ENCODE measurements at places on chromosomes 2 and 18.

GRCh38 chr2:225668606-225669266 is 269.2 kb downstream of the NYAP2 start:
- no peak for DNase-seq

GRCh38 chr2:41832218-41832617 is 215.6 kb upstream of the PKDCC start:
- no peak for DNase-seq

DNA sequence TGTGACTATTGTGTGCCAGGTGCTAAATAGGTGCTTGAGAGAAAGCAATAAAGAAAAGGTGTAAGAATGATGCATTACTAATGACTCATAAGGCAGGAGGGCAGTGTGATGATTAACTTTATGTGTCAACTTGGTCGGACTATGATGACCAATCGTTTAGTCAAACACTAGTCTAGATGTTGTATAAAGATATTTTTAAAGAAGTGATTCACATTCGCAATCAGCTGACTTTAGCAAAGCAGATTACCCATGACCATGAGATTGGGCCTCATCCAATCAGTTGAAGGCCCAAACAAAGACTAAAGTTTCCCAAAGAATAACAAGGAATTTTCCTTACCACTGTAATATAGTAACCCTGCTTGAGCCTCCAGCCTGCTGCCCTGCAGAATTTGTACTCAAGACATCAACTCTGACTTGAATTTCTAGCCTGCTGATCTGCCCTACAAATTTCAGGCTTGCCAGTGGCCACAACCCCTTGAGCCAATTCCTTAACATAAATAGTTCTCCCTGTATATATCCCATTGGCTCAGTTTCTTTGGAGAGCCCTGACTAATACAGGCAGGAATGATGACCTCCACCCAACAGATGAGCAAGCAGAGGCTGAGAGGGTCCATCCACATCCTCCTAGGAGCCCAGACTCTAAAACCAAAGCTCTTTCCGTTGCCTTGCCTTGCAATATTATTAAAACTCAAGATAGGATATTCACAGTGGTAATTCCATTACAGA is 132.6 kb downstream of the ACTR3 start:
- DNase-seq = no peak

DNA sequence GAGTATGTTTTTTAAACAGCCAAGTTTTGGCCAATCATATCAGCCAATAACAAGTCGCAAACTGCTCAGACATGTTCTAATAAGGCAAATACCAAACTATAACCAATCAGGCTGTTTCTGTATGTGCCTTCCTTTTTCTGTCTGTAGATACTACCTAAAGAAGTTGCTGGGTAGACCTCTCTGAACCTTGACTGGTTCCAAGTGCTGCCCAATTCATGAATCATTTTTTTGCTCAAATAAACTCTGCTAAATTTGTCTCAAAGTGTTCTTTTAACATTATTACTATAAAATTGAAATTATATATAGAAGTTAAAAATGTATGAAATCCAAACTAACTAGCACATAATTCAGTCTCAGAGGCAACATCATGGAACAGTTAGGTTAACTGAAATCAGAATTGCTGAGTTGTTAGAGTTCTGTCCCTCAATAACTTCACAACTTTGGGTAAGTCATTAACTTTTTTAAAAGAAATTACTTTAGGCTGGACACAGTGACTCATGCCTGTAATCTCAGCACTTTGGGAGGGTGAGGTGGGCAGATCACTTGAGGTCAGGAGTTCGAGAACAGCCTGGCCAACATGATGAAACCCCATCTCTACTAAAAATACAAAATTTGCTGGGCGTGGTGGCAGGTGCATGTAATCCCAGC is 4.9 kb upstream of the TTC21B start:
- no peak for DNase-seq

DNA sequence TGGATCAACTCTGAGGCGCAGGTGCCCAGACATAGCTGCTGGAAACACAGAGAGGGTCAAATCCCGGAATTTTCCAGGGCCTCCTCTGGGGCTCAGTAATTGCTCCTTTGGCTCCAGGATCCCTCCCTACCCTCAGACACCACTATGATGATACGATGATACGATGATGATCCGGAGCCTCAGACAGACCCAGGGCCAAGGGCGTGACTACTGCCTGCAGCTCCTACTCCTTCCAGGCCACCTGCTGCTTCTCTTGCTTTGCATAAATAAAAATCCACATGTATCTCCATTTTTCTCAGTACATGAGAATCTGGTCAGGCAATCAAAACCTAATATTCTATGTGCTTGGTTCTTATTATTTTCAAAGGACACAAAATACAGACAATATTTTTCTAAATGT is 33.7 kb downstream of the MRPL35 start:
- DNase-seq = no peak

DNA sequence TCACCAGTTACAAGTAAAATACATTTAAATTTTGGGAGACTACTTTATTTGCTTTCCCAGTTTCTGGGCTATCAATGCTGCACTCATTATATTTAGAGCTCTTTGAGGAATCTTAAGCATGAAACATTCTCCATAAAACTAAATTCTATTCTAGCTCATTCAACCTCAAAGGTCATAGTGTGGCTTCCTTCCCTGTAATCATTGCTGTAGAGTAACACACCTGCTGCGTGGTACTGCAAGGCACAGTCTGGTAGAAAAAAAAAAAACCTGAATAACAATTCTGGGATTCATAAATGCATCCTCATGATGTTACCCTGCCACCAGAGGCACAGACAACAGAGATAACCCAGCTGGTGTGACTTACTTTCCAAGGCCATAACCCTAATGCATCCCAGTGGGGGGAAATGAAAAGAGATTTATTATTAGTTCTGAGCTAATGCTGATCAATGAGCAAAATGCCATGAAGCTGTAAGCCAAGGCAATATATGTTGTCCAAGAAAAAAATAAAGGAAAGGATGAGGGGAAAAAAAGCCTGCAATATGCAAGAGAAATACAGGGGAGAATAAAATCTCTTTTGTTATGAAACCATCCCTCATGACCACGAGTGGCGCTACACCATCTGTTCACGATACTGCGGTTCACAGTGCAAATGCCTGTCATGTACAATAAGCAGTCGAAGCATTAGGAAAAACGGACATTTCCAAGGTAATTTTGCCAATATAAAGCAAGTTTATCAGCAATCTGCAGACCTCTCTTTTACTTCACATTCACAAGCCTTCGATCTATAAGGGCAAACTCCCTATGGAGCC is 1481.6 kb upstream of the PIK3C3 start:
- DNase-seq = no peak

DNA sequence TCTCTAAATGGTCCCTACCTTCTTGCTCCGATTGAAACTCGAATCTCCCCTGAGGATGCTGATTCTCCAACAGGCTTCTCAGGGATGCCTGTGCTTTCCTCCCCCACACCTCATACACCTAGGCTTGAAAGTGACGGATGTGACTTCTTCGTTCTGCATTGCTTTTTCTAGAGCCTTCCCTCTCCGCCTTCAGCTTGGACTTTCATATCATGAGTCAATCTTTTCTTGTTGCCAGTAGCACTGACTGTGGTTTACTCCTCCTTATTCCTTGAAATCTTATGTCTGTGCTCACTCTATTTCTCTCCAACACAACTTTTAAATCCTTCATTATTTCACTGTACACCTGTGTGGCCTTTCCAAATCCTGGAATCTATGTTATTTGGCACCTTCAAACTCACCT is 451.4 kb downstream of the TMX3 start:
- no peak for DNase-seq

- no peak for DNase-seq
Measured at GRCh38 chr2:8659092-8659734, 22.6 kb upstream of the ID2 start.

DNA sequence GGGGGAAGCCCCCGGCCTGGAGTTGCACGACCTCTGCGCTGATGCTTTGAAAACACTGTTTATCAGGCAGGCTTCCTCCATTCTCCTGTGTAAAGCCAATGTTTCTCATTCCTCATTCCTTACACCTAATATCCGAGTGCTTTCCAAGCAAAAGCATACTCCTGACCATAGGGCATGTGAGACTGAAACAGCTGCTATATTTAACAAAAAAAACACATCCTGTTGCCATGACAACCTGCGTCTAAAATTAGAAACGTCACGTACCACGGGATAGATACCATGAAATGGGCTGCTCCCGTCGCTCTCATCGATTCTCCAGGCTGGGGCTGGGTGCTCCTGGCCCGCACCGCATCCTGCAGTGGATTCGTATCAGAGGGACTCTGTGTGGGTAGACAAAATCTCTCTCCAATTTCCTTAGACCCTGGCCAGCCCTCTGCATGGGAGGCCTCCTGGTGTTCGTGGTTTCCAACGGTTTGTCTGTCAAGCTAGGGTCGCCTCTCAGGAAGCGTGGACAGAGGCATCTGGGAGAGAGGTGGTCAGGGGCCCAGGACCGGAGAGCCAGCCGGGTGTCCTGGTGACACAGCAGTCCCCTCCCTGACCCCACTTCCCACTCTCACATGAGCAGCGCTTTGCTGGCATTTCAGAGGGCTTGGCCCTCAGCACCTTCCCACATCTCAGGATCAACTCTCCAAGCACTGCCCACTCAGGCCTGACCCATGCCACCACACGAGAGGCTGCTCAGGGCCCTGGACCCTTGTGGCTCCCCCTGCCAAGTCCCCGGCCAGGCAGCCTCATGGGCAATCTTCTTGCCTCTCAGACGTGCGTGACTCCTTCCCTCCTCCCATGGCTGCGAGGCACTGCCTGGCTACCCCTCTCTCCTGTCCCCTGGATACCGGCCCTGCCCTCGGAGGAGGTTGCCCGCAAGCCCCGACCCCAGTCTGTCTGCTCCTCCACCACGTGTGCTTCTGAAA is 268.1 kb downstream of the NDUFA10 start:
- no peak for DNase-seq

DNA sequence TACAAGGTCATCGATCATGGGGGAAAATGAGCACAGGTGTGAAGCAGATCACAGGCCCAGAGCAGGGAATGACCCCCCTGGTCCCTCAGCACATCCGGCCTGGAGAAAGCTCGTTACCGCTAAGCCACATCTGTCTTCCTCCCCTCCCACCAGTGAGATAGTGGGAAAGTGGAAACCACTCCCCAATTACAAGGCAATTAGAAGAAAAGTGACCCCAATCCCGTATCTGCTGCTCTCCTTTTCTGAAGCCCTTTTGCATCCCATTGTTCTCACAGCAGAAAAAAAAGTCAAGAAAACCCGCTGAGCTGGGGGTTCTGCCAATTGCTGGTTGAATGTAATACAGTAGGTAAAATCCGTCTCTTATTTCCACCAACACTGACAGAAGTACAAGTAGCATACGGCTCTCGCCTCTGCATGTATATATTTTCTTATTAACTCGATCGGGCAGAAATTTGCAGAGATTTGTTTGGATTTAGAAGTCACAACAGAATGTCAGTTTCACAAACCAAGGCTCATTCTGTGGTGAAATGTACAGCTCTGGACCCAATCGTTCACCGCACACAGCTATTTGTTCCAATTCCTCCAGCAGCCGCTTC is 287.0 kb downstream of the TCF4 start:
- no peak for DNase-seq

- DNase-seq = peak; percentile 85
Measured at GRCh38 chr2:99489761-99490622, at the start of gene REV1. Gene REV1 (minus strand): TSS chr2:99490017. CDS start chr2:99464975, 25,042 bp downstream.

- DNase-seq = no peak
Measured at GRCh38 chr2:46492301-46492700, 12.9 kb downstream of the TMEM247 start.

DNA sequence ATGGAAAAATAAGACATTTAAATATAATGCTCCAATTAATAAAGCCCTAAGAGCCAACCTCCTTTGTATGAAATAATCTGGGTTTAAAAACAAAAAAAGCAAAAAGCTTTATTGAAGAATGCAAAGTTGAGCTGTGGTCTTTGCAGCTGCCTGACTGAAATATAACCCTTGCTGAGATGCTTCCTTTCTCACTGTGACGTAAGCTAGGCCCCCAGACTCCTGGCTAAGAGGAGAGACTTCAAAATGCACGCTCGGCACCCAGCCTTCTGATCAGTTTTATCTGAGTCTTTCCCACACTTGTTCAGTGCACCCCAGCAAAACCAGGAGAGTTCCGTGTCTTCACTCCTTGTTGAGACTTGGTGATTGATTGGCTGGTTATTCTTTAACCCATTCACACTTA is 115.3 kb downstream of the BCL11A start:
- no peak for DNase-seq

- no peak for DNase-seq
Measured at GRCh38 chr18:10002280-10002679, 88.5 kb downstream of the VAPA start.

DNA sequence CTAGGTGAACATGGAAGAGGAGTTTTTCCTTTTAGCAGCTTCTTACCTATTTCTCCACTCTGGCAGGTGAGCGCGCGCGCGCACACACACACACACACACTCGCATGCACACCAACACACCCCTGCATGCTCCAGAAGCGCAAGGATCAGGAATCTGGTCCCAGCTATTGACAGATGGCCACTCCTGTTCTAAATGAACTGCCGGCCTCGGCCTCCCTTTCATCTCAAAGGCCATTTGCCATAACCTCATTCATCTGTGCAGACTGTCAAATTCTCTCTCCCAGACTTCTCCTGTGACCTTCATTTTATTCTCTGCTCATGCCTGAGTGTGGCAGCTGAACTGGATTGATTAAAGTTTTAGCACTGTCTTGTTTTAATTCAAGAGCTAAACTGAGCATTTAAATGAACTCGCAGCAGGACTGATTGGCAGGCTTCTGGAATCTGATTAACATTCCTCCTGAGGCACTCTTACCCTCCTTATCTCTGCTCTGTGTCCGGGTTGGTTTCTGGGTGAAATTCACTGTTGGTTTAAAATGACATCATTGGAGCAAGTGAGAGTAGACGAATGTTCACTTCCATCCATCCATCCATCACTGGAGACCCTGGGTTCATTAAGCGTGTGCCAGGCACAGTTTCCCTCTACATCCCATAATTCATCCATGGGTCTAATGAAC is 58.8 kb downstream of the FECH start:
- no peak for DNase-seq

- no peak for DNase-seq
Measured at GRCh38 chr18:26134107-26134506, 438 bp downstream of the PSMA8 start.

DNA sequence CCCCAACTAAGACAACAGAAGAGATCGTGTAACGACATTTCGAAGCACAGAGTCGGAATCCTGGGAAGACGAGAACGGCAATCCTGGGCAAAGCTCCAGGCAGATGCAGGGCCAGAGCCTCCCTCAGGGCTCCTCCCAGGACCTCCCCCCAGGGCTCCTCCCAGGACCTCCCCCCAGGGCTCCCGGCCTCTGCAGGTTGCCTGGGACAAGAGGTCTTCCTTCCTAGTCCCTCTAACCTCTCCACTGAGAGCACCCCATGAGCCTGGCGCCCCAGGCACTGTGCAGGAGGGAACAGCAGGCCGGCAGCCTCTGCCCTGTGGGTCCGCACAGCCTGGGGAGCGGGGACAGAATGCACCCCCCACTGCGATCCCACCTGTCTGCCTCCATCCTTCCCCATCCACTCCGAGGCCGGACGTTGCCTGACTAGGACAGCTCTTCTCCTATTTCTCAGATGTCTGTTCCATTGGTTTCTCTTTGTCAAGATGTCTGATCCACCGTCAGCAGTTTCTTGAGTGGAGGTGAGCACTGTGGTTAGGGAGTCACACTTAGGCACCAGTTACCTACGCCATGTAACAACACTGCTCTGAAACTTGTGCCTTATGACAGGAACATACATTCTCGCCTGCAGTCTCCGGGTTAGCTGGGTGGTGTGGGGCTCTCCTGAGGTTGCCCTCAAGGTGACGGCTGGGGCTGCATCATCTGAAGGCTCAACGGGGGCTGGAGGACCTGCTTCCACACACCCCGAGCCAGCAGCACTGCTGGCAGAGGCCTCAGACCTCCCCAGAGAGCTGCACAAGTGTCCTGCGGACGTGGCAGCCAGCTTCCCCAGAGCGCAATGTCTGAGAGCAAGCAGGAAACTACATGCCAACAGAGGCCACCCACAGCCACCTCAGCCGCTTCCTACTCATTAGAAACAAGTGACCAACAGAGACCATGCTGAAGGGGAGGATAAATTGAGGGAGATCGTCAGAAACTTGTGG is 28.9 kb downstream of the ADI1 start:
- no peak for DNase-seq

All from stimulated activated CD8-positive, alpha-beta memory T cell treated with anti-CD3 and anti-CD28 coated beads, Interleukin-7, amount 100 ng/mL, for 1 hour (primary cell).